ENCODE measurements at places on chromosomes 13 and 19.

- no peak for DNase-seq
Measured at GRCh38 chr13:37202264-37202663, 96.8 kb upstream of the CSNK1A1L start.

GRCh38 chr19:51761696-51762095 is 716 bp downstream of the FPR2 start:
- no peak for DNase-seq

GRCh38 chr19:51807111-51807701 is 12.2 kb downstream of the FPR3 start:
- DNase-seq = no peak

DNA sequence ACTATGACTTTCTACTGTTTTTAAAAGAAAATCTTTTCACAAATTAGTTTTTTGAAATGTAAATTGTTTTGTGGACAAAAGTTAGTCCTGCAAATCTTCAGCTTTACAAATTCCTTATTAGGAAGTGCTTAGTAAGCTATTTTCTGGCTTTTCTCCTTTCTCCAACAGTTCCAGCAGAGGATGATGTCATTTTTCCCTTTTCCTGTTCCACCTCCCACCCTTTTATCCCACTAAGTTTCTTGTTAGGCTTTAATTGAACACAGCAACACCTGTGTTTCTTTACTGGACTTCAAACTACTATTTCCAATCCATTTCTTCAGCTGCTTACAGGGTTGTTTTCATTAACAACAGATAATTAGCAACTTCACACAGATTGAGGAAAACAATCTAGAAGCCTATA is 389.2 kb downstream of the NDFIP2 start:
- no peak for DNase-seq

DNA sequence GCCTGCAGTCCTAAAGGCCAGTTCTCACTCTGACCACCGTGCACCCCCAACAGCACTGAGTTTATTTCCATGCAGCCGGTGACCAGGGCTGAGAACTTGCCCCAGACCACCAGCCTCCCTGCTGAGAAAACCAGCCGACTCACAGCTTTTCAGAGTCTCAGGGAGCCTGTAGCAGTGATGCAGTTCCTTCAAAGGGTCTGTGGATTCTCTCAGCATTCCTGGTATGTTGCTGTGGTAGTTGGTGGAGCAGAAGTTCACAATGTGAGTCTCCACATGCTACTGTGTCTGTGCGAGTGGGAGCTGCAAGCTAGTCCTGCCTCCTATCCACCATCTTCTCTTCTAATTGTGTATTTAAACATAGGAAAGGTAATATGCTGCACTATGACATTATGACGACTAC is 254.9 kb upstream of the KLF12 start:
- no peak for DNase-seq

- DNase-seq = no peak
Measured at GRCh38 chr19:33938821-33939220, 142.2 kb downstream of the KCTD15 start.

DNA sequence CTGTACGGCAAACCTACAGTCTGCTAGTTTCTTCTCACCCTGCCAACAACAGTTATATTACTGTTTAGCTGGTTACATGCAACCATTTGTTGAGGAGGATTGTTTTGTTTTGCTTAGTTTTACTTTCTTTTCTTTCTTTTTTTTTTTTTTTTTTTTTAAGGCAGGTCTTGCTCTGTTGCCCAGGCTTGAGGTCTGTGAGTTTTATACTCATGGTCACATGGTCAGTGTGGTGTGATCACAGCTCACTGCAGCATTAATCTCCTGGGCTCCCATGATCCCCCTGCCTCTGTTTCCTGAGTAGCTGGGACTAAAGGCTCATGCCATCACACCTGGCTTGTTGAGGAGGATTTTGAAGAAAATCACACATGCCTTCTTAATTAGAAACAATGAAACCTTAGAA is 505.6 kb downstream of the GPC5 start:
- DNase-seq = no peak

DNA sequence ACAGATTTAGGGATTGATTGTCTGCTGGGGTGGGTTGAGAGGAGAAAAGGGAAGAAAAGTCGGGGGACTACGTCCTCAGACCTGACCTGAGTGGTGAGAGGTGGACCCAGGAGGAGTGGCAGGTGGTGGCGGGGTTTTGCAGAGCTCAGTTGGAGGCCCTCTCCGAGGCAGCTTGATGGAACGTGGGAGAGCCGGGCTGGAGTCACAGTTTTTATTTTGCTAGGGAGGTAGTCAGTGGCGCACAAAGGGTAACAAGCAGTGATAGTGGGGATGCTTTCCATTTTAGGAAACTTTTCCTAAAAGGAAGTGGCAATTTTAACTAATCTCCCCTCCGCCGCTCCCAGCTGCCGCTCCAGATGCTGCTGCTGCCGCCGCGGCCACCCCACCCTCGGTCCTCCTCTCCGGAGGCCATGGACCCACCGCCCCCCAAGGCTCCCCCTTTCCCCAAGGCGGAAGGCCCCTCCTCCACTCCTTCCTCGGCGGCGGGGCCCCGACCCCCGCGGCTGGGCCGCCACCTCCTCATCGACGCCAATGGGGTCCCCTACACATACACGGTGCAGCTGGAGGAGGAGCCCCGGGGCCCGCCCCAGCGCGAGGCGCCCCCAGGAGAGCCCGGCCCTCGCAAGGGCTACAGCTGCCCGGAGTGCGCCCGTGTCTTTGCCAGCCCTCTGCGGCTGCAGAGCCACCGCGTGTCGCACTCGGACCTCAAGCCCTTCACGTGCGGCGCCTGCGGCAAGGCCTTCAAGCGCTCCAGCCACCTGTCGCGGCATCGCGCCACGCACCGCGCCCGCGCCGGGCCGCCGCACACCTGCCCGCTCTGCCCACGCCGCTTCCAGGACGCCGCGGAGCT is 1.1 kb upstream of the ZNF581 start:
- DNase-seq = no peak

- DNase-seq = no peak
Measured at GRCh38 chr13:110329798-110330461, 22.8 kb downstream of the COL4A2 start.

DNA sequence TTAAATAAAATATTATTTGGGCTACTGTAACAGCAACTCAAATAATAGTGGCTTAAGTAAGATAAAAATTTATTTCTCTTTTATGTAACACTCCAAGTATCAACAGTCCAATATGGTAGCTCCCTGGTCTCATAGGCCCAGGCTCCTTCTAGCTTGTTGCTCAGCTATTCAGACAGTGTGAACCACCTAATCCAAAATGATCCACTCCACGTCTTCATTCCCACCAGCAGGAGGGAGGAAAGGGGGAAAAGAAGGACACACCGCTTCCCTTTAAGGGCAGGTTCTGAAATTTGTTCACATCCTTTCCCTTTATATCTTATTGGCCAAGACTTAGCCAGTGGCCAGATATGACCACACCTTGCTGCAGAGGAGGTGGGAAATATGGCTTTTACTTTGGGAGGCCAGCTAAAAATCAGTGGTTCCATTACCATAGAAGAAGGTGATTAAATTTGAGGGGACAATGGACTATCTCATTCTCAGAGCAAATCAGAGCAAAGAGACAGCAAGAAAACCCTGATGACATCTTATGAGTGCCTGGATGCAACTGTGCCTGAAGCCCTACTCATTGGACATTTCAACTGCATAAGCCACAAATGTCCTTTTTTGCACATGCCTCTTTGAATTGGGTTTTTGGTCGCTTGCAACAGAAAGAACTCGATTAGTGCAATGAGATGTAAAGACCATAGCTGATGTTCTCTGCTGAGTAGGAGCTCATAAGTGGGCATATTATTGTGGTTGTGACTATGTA is 7.0 kb upstream of the EPOR start:
- DNase-seq = no peak

DNA sequence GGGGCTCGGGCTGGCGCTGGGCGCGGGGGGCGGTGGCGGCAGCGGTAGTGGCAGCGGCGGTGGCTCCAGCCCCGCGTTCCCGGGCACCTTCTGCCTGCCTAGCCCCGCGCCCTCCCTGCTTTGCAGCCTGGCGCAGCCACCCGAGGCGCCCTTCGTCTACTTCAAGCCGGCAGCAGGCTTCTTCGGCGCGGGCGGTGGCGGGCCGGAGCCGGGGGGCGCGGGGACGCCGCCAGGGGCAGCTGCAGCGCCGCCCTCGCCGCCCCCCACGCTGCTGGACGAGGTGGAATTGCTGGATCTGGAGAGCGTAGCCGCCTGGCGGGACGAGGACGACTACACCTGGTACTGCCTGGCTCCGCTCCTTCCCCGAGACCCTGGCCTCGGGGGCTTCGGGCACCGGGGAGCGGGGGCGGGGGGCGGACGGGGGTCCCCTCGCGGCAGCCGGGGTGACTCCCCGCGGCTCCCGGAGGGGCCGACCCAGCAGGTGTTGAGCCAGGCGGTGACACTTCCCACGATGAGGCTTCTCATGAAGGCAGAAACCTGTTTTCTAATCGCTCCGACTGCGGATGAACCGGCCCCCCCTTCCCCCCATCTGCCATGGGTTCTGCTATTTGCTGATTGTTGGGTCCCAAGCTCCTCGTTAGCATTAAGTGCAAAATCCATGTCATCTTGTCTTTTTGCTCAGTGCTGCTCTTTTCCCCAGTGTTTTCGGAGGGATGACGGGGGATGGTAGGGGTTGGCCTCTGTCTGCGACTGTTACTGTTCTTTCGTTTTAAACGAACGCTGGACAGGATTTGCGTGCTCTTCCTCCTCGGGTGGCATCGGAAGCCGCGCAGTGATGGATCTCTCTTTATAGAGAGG is 943 bp downstream of the SLAIN1 start:
- DNase-seq = no peak

GRCh38 chr19:4821265-4821664 is 10.2 kb downstream of the TICAM1 start:
- DNase-seq = no peak

DNA sequence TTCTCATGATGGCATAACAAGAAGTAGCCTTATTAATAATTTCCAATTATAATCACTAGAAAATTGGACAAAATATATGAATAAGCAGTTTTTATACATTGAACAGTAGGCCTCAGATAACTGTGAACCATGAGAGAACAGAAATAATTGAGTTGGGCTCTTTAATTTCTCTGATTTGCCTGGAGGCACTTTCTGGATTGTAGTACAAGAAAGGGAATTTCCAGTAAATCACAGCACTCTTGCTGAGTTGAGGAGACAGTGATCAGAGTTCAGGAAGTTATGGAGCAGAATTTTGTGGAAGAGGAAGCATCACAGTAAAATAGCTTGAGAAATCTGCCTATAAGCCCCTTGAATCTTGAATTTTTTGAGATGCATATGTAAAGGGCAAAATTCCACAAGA is 216.2 kb downstream of the MAB21L1 start:
- DNase-seq = no peak

- DNase-seq = no peak
Measured at GRCh38 chr13:111893607-111894443, 173.1 kb upstream of the SOX1 start.

- DNase-seq = no peak
Measured at GRCh38 chr13:98731925-98732324, 20.5 kb downstream of the SLC15A1 start.

DNA sequence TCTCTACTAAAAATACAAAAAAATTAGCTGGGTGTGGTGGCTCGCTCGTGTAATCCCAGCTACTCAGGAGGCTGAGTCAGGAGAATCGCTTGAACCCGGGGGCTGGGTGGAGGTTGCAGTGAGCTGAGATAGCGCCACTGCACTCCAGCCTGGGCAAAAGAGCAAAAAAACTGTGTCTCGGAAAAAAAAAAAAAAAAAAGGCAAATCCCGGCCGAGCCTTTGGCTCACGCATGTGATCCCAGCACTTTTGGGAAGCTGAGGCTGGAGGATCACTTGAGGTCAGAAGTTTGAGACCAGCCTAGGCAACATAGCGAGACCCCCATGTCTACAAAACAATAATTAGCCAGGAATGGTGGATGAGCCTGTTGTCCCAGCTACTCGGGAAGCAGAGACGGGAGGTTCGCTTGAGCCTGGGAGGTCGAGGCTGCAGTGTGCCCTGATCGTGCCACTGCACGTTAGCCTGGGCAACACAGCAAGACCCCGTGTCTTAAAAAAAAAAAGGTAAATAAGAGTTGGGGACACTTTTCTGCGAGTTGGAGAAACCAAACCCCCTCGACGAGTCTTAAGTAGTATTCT is 574 bp upstream of the GPX4 start:
- no peak for DNase-seq

DNA sequence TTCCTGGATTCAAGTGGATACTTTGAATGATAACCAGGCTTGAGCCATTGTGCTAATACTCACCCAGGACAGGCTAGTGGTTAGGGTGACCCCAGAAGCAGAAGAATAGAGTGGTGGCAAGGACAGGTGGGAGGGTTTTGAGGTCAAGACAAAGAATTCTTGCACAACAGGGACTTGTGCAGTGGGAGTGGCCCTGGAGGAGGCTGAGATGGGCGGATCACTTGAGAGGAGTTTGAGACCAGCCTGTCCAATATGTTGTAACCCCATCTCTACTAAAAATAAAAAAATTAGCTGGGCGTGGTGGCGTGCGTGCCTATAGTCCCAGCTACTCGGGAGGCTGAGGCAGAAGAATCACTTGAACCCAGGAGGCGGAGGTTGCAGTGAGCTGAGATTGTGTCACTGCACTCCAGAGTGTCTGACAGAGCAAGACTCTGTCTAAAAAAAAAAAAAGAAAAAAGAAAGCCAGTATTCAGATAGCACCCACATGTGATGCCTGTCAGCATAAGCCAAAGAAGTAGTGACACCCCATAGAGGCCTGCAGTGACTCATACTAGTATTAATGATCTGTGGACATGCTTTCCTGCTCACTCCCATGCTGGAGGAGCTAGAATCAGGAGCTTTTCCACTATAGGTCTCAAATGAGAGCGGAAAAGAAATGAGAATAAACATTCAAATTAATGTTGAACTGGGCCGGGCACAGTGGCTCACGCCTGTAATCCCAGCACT is 78.7 kb downstream of the RNF17 start:
- no peak for DNase-seq

- DNase-seq = no peak
Measured at GRCh38 chr13:102316732-102317131, 85.1 kb downstream of the FGF14 start.

DNA sequence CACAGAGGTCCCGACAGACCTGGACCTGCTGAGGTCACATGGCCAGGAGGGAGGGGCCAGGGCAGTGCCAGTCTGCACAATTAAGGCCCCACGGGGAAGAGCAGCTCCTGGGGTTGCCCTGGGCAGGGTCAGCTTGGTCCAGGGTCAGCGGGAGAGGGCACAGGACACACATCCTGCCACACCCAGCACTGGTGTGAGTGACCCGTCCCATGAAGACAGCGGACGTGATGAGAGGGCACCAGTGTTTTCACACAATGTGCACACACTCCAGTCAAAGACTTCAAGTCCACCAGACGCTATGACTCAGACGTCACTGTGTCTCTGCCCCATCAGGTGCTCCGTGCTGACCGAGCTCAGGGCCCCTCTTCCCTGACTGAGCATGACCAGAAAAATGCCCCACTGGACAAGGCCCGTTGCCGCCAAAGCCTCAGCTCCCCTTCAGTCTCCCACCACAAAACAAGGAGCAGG is 4.2 kb downstream of the TMEM259 start:
- no peak for DNase-seq

- no peak for DNase-seq
Measured at GRCh38 chr19:36436531-36436930, 18.1 kb upstream of the ZFP82 start.

GRCh38 chr13:89695343-89696257 is 1651.9 kb upstream of the MIR17HG start:
- DNase-seq = no peak
